Testis (tissue), 5 donors: ENCODE measurements at places on chromosomes 13 and 19.
A peak's percentile ranks its signal among the peaks of the same experiment; 100 is the strongest.

GRCh38 chr13:98957731-98958442, 20.0 kb downstream of the DOCK9 start:
- no peak for DNase-seq

DNA sequence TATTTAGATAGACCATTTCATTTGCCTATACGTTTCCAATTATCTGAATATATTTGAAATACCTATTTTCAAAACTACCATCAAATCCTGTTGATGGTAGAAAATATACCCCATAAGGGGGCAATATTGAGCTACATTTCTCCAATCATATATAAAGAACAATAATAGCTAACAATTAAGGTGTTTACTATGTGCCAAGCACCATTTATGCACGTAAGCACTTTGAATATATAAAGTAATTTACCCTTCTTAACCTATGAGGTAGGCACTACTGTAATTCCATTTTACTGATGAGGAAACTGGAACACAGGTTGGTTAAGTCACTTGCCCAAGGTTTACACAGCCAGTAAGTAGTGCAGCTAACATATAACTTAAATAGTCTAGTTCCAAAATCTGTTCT, 79.2 kb downstream of the UBL3 start:
- no peak for DNase-seq

DNA sequence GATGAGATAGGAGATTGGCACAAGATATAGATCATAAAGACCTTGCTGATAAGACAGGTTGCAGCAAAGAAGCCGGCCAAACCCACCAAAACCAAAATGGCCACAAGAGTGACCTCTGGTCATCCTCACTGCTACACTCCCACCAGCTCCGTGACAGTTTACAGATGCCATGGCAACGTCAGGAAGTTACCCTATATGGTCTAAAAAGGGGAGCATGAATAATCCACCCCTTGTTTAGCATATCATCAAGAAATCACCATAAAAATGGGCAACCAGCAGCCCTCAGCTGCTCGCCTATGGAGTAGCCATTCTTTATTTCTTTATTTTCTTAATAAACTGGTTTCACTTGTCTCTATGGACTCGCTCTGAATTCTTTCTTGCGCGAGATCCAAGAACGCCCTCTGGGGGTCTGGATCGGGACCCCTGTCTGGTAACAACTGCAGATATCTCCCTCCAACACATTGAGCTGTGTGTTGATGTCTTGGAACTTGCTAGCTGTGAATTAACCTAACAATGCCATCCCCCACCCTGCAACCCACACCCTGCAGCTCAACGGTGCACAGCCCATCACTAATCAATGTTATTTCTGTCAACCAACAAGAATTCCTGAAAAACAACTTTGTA, 27.1 kb upstream of the GRTP1 start:
- no peak for DNase-seq

- DNase-seq: no peak
These were observed 101.3 kb downstream of the VWA8 start for GRCh38 chr13:41859565-41859964.

- DNase-seq: no peak
These were observed 13.9 kb downstream of the RABAC1 start for GRCh38 chr19:41945135-41945766.

- DNase-seq: peak; percentile 51
These were observed 750 bp downstream of the RAB20 start for GRCh38 chr13:110560601-110561343.

DNA sequence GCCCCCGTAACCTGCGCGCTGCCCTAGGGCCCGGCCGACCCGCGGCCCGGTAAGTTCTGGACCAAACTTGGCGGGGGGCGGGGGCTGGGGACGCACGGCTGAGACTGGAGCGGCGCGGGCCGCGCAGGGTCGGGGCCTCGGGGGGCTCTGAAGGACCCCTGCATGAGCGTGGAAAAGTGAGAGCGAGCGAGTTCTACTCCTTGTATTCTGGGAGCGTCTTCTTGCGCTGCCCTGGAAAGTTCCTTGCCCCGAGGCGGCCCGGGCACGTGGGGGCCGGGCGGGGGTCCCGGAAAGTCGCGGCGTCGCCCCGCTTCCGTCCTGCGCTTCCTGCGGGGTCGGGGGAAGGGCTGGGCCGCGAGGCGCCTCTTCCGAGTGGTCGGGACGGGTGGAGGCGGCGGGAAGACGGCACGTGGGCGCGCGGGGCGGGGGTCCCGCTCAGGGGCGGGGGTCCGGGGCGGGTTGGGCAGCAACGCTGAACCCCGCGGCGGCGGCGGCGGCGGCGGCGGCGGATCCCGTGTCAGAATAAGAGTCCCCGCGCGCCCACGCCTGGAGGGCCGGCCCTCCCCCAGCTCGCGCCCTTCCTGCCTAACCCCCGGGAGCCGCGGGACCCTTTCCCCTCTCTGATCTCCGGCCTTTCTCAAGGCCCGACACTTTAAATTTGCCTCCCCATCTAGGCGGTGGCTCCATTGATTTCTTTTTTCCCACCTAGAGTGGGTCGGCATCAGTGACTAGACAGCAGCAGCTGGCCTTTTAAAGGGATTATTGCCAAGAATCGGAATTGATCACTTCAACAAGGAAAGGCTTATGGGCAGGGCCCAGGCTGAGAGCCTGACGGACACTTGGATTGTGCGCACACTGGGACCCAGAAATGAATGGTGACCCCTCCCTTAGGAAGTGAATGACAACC, 749 bp downstream of the GATAD2A start:
- peak; percentile 54 for DNase-seq

DNA sequence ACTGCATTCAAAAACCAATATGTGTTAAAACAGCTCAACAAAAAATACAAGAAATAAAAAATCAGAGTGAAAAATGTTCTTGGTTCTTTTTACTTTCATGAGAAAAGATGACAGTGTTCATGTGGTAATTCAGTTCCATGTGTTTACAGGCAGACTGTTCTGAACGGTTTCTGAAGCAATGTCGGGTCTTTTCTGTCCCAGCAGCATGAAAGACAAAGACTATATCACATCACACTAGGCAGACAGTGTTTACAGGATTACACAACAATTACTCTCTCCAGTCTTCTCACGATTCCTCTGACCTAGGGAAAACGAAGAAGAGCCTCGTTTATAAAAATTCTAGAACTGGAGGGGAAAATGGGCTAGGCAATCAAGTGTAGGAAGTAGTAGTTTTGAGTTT, 83.4 kb downstream of the UBL3 start:
- DNase-seq: no peak

DNA sequence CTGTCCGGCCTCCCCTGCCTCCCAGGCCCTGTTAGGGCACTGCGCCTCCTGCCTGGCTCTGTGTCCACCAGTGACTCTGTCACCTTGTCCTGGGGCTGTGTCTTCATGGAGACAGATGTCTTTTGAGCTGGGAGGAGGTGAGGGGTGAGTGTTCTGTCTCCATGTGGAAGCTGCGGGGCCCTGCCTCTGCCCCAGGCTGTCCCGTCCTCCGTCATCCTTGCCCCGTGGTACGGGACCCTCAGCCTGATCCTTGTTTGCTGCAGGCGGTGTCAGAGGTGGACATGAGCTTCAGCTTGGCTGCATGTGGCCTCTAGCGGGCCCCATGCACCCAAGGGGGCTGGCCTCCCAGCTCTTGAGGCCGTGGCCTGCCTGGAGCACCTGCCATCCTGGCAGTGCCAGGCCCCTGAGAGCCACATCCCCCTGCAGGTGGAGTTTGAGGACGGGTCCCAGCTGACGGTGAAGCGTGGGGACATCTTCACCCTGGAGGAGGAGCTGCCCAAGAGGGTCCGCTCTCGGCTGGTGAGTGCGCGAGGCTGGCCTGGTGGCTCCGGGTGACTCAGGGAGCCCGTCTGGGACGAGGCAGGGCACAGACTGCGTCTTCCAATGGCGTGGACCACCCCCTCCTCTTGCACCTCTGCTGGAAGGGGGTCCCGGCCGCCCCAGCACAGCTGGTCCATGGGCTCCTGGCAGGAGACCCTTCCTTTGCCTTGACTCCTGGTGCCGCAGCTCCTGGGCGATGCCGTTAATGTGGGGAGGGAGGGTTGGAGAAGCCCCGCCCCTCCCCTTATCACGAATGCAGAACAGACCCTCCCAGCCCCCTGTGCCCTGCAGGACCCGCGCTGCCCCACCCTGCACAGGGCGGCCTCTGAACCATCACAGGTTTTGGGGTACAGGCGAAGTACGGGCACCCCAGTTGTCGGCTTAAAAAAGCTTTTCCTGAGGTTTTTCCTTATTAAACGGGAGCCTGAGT, 181.3 kb downstream of the KDM4B start:
- DNase-seq: no peak

DNA sequence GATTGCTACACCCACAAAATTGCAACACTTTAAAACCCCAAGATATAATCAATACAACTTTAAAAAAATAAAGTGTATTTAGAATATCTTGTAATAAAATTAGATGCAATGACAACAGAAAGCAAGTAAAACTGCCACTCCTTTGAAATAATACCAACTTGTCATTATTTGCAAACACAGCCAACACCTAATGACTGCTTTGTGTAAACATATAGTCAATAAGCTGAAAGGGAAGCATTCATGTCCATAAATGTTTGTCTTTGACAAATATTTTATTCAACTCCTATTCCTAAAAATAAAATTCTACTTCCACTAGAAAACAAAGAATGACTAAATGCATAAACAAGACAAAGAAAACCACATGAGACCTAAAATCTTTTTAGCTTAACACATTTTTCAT, 6.6 kb downstream of the SMAD9 start:
- no peak for DNase-seq

DNA sequence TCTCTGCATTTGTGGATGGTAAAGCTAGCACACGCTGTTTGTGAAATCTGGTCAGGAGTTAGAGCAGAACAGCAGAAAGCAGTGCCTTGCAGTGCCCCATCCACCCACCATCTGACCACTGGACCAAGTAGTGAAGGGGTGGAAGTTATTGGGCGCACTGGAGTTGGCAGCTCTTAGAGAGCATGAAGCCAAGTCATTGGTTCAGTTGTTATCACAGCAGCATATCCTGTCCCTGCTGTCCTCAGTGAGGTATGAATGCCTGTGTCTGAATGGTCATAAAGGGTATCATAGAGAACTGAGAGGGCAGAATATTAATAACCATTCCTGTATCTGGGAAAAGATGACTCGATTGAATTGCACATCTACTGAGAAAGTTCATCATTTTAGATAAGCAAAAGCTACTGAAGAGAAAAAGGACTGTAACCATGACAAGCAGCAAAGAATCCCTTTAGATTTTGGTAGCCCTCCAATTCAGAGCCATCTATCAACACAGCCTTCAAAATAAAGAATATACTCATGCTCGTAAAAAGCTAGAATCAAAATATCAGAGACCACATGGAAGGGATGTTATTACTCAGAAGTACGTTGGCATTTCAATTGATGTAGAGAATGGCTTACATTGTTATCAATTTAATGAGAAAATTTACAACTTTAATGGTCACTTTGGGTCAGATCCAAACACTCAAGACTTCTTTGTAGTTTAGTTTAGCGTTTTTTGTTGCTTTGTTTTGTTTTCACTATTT, 919.0 kb downstream of the EFNB2 start:
- no peak for DNase-seq

GRCh38 chr13:31063772-31064171, 97.9 kb downstream of the HSPH1 start:
- no peak for DNase-seq

GRCh38 chr19:34274284-34274826, 20.0 kb downstream of the GARRE1 start:
- DNase-seq: no peak

DNA sequence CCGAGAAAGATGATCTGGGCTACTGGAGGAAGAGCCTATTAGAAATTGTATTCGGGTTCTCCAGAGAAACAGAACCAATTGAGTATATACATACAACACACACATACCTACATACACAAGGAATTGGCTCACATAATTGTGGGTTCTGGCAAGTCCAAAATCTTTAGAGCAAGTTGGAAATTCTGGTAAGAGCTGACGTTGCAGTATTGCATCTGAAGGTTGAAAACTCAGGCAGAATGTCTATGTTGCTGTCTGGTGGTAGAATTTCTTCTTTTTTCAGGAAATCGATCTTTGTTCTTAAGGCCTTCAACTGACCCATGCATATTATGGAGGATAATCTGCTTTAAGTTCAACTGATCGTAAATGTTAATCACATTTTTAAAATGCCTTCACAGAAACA, 15.5 kb upstream of the OLFM4 start:
- DNase-seq: no peak

GRCh38 chr13:35797991-35798390, 321.5 kb upstream of the MAB21L1 start:
- no peak for DNase-seq

DNA sequence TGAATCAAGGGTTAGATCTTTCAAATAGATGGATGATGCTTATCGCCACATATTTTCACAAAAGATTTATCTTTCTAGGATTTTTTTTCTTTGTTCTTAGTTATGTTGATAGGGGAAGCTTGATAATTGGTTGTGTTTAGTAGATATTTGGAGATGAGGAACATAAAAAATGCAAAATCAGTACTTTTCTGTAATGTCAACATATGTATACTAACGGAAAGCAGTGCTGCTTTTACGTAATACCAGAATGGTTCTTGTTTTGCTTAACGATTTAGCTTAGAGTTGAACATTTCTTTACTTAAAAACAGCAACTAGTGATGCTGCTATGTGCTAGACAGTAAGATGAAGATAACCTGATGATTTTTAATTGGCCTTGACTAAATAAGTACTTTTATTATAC, 3.0 kb downstream of the ZMYM2 start:
- no peak for DNase-seq

DNA sequence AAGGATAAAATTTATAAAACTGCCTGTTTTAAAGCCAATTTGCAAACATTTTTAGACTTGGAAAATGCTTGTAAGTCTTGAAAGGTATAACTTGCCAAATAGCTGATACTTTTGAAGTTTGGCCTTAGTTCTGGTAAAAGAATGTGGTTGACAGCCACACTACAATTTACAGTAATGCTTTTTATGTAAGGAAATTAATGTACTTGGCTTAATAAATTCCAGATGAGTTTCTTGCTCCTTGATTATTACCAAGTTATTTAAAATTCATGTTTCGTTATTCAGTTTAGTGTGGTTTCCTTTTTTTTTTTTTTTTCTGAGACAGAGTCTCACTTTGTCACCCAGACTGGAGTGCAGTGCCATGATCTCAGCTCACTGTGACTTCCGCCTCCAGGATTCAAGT, 14.9 kb downstream of the LMO7 start:
- no peak for DNase-seq

DNA sequence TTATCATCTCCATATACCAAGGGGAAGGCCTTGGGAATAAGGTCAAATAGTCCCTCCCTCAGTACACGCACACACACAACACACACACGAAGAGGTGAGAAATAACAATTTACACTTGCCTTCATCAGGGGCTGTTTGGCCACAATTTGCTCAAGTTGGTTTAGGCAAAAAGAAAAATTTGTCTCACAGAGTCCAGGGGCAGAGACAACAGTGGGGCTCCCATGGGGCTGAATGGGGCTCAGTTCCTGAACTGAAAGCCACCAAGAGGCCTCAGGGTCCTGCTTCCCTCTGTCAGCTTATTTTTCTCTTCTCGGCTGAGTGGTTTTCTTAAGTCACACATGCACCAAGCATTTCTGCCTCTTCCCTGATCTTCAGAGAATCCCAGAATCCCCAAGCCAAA, 35.5 kb downstream of the PCDH8 start:
- no peak for DNase-seq

DNA sequence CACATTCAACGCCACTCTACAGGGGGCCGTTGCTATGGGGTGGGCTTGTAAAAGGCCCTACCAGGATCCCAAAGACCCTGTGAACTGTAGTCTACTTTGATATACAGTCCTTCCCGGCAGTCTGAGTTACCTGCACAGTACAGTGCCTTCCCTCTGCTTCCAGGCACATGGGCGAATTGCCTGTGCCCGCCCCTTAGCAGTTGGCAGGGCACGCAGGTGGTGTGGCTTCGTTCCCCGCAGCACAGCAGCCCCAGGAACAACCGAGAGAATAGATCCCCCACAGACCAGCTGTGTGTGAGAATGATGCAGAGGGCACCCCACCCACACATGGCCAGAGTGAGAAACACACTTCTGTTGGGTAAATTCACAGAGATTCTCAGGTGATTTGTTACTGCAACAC, 60.6 kb downstream of the MRPL57 start:
- no peak for DNase-seq
